ENCODE measurements at places on chromosomes 6 and 20.

DNA sequence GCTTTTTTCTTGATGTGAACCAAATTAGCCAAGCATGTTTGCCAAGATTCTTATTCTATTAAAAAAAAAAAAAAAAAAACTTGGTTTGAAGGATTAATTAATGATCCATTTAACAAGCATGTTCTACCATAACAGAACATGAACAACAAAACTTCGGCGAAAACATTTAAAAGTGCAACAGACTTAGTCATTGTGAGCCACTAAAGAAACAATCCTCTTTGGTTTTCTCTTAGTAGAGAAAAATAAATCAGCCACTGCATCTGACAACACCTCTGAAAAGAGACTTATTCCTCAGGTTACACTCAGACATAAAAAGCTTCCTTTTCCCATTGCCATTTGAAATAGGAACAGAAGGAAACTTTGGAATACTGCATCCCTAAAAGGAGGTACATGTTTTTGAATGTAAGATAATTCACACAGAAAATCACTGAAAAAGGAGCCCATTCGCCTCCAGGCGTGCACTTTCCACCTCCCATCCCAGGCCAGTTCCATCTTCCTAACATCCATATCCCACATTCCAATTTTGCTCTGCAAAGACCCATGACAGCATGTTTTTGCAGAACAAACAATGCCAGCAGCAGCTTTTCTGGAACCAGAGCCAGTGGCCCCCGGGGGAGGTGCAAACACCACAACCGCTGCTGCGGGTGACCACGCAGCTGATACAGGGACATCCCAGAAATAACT lies 79.5 kb downstream of the ZMYND8 start:
- peak; percentile 81 for DNase-seq

DNA sequence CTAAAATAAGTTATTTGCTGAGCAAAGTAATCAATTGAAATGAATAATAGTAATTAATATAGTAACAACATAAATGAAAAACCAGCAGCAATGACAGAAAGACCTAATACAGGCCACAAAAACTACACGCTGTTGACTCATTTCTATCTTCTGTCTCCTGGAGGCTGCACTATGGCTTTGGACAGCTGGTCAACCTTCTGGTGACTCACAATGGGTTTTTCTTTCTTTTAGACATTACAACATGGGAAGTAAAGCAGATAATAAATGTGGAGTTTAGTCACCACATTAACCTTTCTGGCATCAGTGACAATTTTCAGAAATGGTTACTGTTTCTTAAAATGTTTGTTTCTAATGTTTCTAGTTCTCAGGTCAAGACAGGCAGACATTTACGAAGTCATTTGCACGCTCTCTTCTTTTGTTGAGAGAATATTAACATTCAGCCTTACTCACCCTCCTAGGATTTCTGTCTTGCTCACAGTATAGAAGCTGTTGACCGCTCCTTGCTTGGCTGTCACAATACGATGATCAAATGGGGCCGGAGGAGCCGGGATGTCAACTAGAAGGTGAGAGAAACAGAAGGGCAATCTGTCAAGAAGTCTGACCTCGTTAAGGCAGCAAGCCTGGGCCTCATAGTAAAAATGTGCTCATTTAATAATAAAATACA lies 62.2 kb downstream of the MYLK4 start:
- DNase-seq, result no peak

GRCh38 chr6:165823609-165824326 lies 160.7 kb upstream of the PDE10A start:
- DNase-seq, result no peak

DNA sequence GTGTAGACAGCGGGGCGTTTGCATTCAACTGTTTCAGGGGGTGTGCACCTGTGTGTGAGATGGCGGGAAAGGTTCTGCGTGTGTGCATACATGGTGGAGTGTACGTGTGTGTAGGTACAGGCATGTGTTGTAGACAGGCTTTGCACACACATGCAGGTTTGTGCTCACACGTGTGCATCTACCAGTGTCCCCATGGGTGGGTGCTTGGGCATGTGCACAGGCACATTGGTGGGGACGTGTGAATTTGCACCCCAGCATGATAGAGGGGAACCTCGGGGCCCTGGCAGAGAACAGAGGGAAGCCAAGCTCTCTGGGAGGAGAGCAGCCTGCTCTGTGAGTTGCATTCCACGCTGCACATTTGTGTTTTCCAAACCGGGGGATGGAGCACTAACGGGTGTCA lies 250.2 kb downstream of the PREX1 start:
- no peak for DNase-seq

DNA sequence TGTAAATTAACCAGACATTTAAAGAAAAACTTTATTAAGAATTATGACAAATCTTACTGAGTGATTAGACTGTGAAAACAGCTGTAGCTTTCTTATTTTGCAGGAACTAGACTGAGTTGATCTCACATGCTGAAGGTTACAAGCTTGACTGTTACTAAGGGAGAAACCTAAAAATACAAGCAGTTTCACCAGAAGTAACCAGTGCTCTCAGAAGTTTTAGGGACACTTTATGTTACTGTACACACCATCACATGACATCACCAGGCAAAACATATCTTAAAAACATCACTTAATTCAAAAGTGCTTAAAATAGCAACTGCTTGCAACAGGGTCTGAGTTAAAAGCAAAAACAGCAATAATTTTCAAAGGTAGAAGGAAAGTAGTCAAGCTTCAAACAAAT lies 5.4 kb downstream of the FBXO30 start:
- no peak for DNase-seq

DNA sequence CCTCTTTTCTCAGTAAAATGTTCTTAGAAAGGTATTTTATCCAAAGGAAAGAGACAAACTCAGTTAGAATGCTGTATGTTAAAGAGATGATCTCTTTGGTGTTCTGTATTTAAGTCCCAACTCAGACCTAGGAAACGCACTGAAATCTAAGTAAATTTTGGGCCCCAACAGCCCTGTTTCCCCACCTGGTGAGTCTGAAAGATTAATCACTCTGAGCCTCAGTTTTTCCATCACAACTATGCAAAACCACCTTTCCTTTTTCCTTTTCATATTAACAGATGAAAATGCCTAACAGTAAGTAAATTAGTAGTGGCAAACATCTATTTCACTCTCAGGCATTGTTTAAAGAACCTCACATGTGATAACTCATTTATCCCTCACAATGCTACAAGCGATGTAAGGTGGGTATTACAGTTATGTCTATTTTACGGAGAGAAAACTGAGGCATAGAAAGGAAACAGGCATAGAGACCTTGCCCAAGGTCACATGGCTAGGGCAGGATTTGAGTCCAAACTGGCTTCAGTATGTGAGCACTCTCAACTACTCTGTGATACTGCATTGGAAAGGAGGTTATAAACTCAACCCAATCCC lies 36.0 kb upstream of the FAM83C start:
- DNase-seq, result no peak

DNA sequence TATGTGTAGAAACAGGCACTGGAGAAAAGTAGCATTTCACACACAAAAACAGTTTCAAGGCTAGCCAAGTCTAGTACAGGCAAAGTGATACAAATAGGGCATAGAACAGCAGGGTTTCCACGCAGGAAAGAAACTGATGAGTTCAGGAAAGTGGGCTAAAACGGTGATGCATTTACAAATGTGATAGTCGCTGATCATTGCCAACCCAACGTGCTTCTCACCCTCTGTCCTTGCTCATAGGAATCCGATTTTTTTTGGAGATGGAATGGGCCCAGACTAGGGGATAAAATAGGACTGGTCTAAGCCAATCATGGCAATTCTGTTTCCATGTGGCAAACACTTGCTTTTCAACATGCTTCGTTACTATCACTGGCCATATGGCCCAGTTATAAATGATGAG lies 536.6 kb downstream of the PRKN start:
- DNase-seq, result no peak

GRCh38 chr6:39517756-39518155 lies 195.3 kb upstream of the KCNK16 start:
- no peak for DNase-seq
